GM12864 (cell line): ENCODE measurements at places on chromosomes 13 and 19.

GRCh38 chr13:75312884-75313520, 169.0 kb downstream of the TBC1D4 start:
- DNase-seq: no peak

DNA sequence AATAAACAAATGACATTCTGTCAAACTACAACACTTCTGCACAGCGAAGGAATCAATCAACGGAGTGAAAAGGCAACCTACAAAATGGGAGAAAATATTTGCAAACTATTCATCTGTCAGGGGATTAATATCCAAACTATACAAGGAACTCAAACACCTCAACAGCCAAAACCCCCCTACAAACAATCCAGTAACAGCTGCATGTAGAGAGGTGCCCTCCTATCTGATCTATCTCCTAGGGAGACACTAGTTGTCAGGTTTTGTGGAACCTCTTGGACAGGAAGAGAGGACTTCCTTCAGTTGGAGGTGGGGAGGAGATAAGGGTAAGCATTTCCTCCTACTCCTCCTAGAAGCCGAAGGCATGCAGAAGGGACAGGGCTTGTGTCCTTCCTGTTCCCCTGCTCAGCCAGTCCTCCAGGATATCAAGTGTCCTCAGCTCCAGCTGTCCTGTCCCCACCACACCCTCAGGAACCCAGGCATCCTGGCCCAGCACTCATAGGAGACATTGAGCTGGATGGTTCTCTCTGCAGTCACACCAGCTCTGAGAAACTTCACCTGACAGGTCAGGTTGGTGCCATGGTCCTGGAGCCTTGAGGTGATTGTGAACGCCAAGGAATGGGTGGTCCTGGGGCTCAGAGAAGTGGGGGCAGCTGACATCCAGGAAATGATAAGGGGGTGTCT, 9.8 kb upstream of the SIGLEC8 start:
- DNase-seq: no peak

GRCh38 chr13:39836038-39836437, 180.6 kb downstream of the COG6 start:
- DNase-seq: no peak

GRCh38 chr19:35090506-35091214, 25.0 kb upstream of the FXYD3 start:
- DNase-seq: no peak

- no peak for DNase-seq
These were observed 606 bp upstream of the STXBP2 start for GRCh38 chr19:7636317-7636690.

- DNase-seq: peak; percentile 70
These were observed 4.3 kb downstream of the CD37 start for GRCh38 chr19:49339301-49340068.

DNA sequence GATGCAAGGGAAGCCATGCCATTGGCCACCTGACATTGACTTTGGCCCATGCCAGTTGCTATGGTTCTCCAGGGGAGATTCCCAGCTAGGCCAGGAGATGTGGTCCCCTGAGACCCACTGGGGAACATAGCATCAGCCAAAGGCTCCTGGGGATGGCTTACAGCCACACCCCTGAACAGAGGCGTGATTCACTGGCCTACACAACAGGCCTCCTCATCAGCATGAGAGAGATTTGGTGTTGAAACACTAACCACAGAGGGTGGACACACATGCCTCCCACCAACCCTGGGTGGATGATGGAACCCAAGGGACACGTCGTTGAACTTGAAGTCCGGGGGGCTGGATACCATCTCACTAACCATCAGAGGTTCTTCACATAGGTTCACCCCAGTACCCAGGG, 14.4 kb downstream of the IQCN start:
- DNase-seq: no peak

DNA sequence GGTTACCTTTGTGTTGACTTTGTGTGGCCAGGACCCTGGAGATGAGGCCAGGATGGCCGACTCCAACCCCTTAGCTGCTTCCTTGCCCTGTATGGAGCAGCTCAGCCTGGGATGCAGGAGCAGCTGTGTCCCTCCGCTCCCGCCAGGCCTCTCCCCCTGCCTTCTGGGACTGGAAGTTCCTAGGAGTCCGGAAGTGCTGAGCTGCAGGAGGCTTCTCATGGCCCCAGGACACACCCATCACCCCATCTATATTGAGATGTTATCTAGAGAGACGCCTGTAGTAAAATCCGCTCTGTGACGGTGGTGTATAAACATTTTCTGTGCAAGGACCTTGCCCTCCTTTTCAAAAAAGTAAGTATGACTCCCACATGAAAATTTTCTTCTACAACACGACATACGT, 27.0 kb downstream of the WTIP start:
- DNase-seq: no peak

GRCh38 chr13:109647053-109647452, 139.3 kb downstream of the IRS2 start:
- no peak for DNase-seq

GRCh38 chr13:40152922-40153321, 497.5 kb downstream of the COG6 start:
- DNase-seq: no peak

- no peak for DNase-seq
These were observed 848.1 kb downstream of the SLITRK6 start for GRCh38 chr13:84951128-84951527.

- no peak for DNase-seq
These were observed 17.8 kb downstream of the ERFL start for GRCh38 chr19:41910240-41910991.

DNA sequence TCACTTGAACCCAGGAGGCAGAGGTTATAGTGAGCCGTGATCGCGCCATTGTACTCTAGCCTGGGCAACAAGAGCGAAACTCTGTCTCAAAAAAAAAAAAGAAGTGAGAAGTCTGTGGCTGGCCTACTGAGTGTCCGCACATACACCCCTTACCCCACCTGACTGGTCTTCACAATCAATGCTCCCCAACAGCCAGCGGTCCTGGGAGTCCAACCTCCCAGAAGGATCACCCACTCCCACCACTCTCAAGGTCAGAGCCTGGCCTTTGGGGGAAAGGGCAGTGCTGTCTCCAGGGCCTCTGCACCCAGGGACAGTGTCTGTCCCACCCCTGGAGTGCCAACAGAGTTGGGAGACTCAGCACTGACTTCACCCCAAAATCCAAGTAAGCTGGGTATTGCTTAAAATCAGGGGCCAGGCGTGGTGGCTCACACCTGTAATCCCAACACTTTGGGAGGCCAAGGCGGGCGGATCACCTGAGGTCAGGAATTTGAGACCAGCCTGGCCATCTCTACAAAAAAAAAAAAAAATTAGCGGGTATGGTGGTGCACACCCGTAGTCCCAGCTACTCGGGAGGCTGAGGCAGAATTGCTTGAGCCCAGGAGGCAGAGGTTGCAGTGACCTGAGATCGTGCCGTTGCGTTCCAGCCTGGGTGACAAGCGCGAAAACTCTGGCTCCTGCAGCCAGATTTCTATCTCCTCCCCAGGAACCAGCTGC, 2.3 kb upstream of the CD320 start:
- no peak for DNase-seq

DNA sequence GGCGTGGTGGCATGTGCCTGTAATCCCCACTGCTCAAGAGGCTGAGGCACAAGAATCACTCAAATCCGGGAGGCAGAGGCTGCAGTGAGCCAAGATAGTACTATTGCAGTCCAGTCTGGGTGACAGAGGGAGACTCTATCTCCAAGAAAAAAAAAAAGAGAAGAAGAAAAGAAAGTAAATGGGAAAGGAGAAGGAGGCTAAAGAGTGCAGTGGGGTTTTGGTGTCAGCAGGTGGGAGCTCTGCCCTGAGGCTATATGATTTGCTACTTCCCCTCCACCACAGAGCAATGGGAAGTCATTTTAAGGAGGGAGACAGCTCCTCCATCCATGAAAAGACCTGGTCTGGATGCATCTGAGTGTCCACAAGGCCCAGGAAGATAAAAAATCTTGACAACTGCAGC, 23.1 kb downstream of the UNC13A start:
- no peak for DNase-seq

- DNase-seq: no peak
These were observed 699 bp downstream of the PTOV1 start for GRCh38 chr19:49851456-49852259.

- no peak for DNase-seq
These were observed 617.0 kb downstream of the UQCRFS1 start for GRCh38 chr19:28595722-28596480.

DNA sequence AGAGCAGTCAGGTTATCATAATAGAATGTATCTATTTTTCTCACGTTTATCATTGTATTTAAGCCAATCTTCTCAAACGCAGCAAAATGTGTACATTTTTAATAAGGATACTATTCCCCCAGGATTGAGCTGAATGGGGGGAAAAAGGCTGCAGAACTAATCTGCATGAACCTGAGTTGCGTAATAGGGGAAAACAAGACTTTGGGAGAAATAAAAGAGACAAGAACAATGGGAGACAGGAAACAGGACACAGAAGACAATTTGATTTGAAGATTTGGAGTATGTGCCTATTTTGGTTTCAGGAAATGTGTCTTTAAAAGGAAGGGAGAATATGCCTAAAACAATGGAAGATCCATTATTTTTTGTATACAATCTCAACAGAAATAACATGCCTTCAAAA, 844.5 kb downstream of the DIAPH3 start:
- DNase-seq: no peak

DNA sequence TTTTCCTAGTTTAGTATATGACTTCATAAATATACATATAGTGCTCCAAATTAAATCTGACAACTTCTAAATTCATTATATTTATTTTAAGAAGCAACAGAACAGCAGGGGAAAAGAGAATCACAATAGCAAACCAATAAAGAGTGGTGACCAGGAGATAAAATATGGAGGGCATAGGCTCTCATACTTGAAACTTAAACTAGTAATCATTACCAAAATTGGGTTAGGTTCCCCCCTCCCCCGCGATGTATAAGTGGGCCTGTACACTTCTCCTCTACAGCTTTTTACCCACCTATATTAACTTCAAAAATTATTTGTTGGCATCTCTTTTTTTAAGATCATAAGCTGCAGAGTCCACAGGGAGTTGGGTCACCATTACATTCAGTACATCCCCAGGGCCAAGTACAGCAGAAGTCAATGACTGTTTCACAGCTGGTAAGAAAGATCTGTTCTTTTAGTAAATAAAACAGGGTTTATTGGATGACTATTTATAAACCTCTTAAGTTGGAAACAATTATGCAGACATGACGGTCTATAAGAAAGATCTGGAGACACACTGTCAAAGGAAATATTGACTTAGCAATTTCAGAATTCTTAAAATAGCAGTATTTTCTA, 29.4 kb downstream of the KLF12 start:
- no peak for DNase-seq

DNA sequence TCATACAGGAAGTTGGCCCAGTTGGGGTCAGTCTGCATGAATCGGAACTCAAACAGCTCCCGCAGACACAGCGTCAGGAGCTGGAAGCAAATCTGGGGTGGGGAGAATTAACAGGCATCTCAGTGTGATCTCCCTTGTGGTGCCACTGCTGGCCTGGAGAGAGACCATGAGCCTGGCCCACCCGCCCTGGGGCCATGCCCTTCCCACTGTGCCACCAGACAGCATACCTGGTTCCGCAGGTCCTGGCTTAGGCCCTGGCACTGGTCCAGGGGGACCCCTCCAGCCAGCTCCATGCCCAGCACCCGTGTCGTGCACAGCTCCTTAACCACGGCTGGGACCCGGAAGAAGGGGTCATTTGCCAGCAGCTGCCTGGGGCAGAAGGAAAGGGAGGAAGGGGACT, 9.6 kb upstream of the NUMBL start:
- no peak for DNase-seq

DNA sequence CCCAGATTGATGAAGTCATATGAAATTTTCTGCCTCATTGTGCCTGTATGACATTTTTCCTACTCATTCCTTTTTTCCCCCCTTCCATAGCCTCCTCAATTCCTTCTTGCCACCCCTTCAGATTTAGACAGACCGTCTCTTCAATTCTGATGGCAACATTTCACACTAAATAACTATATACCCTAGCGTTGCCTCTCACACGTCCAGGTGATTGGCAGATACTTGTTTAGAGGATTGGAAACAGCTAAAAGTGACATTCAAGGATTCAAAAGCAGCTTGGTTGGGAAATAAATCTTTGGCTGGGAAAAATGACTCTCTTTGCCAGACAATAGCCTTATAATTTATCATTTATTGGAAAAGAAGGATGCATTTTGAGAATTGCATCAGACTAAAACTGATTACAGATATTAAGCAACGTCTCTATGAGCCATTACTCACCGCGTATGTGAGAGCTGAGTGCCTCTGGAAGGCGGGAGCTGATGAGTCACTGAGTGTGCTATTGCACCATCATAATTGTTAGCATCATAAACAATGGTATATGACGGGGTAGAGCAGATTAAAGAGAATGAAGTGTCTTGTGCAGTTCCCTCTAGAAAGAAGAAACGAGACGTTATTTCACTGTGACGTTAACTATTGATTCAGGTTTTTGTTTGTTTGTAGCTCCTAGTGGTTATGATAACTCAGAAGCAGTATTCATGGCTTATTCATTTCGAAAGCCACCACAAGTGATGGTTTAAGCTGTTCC, 61.1 kb upstream of the FAM216B start:
- no peak for DNase-seq

GRCh38 chr13:85671336-85671735, 127.9 kb downstream of the SLITRK6 start:
- DNase-seq: no peak

- no peak for DNase-seq
These were observed 13.0 kb downstream of the SAMD4B start for GRCh38 chr19:39355253-39355652.

GRCh38 chr19:30512176-30513081, 140.2 kb downstream of the ZNF536 start:
- no peak for DNase-seq

GRCh38 chr13:91632086-91632485, 233.7 kb downstream of the GPC5 start:
- DNase-seq: no peak

GRCh38 chr13:89199138-89199537, 1528.0 kb downstream of the SLITRK5 start:
- DNase-seq: no peak

GRCh38 chr13:83620530-83621220, 261.6 kb downstream of the SLITRK1 start:
- no peak for DNase-seq

DNA sequence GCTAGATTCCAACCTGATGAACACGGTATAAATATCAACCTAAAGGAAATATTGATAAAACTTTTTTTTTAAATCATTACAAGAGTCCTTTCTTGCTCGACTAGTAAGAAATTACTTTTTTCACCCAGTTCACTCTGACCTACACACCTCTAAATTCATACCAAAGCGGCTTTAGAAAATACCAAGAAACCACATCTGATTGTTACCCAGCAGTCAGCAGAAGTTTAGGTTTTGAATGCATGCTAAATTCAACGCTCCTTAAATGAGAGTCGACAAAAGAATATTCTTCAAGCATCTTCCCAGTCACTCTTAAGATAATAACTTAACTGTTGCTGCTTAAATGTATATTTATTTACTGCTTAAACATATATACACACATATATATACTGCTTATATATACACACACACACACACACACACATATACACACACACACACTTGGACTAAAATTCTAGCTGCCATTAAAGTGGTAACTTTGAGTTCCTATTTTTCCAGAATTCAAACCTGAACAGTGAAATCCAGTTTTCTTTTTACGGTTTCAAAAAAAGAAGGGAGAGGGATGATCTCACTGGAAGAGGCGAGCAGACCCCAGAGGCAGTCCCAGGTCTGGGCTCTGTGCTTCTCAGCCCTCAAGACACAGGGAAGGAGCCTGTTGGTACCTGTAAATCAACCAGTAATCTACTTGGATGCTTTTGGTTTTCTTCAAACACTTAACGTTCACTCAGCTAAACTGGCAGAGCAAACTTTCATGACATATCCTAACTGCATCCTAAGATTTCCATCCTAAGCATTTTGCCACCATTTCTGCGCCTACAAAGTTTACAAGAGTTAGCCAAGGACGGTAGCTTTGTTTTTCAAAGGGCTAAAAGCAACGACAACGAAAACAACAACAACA, 1.7 kb downstream of the STK24 start:
- no peak for DNase-seq
